OCI-M1 (cell line): ENCODE measurements at places on chromosomes 16 and 17.

DNA sequence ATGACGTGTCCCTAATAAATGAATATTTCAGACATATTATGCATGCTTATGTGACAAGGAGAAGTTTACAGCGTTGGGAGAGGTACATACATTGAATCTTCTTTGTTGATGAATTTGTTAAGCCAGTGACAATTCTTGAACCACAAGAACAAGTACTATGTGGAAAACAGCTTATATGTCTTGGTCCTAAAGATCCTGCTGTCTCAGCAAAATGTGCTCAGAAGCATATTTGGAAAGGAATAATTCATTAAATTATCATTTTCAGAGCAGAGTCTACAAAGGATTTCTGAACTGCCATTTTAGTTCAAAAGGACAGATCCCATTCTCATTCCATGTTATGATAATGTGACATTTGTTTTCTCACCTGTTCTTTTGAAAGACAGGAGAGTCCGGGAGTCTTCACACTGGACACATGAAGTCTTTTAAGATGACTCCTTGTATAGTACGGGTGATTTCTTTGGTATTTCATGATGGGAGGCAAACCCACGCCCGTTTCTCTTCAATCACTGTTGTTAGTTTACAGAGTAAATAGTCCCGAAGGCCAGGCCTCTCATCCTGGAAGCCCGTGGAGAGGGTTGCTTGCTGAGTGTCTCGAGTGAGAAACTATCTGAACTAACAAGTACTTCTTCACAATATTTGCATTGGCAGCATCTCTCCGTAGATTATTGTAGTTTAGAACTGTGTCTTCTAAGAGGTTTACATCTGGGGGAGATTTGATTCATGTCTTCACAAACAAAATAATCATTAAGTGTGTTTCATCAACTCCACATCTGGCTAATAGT, 26.7 kb downstream of the VPS35L start:
- DNase-seq: no peak

GRCh38 chr16:57972306-57972705, 1.4 kb upstream of the CNGB1 start:
- DNase-seq: no peak

- no peak for DNase-seq
These were observed 46.8 kb downstream of the FOXK2 start for GRCh38 chr17:82566129-82566960.

- DNase-seq: no peak
These were observed 346.4 kb upstream of the CDH5 start for GRCh38 chr16:66020046-66020445.

GRCh38 chr17:68613739-68614298, 12.7 kb upstream of the FAM20A start:
- DNase-seq: peak; percentile 84

DNA sequence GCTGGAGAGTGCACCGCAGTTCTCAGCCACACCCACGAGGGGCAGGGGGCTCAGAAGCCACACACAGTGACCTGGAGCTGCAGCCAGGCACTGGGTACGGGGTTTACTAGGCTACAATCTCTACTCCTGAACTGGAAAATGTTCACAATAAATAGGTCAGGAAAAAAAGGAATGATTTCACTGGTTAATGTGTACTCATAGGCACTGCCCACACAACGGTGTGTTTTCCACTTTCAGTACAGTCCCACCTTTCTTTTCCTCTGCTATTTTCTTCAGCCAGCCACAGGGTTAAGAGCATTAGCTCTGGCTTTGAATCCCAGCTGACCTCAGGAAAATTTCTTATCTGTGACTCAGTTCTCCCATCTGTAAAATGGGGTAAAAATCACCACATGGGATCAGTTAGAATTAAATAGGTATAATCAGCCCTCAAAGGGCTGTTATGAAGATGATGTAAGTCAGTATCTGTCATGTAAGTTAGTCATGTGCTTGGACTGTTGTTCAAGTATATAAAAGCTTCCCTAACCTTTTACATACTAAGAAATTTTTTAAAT, 35.7 kb downstream of the ZCCHC14 start:
- no peak for DNase-seq

GRCh38 chr16:4801962-4802658, at the start of gene ROGDI:
ROGDI (minus strand) TSS chr16:4802633; CDS start chr16:4802571, 62 bp downstream.
- peak; percentile 74 for DNase-seq

- no peak for DNase-seq
These were observed 138.5 kb downstream of the DNAH9 start for GRCh38 chr17:11736613-11737312.
